ENCODE measurements at places on chromosomes 16 and 17.

GRCh38 chr16:30355954-30356308 lies 823 bp upstream of the CD2BP2 start:
- H3K4me1 ChIP-seq = peaks cover 34% of the 10 kb centered on the region
- H3K4me3 ChIP-seq = peak overlapping the region; percentile 91
- H3K27me3 ChIP-seq = no peaks in the 10 kb centered on the region
- no peak for DNase-seq
- H3K27ac ChIP-seq = peak overlapping the region; percentile 92

GRCh38 chr17:413016-413350 lies 60.4 kb upstream of the RPH3AL start:
- H3K36me3 ChIP-seq = peaks cover 14% of the 10 kb centered on the region
- H3K4me3 ChIP-seq = peak overlapping the region; percentile 62
- peak overlapping the region; percentile 81 for H3K27ac ChIP-seq
- H3K4me1 ChIP-seq = peaks cover 71% of the 10 kb centered on the region

DNA sequence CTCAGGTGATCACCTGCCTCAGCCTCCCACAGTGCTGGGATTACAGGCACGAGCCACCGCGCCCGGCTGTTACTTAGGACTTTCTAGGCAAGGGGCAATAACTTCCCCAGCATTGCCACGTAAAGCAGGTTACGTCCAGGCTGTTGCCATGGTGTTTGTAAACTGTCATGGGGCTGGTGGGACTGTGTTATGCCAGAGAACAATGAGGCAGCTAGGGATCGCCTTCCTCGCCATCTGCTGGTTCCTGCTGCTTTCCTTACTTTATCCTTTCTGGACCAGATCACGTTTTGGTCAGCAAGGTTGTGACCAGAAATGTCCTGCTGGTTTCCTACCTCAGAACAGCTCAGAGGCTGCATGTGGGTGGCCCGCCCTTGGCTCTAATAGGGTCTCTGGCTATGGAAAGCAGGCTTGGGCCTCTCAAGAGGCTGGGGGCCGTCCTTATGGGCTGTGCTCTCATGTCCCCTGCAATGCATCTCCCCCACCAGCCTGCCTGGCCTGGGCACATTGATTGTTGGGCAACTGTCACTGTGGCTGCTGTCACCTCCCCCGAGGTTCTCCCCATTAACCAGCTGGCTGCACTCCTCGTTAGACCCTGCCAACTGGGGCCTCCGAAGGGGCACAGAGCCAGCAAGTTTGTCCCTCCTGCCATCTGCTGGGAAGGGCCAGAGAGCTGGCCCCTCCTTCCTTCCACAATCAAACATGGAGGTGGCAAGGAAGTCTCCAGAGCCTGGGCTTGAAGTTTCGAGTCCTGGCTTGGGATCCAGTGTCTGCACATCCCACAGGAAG lies 28.2 kb upstream of the ZC3H18 start:
- peaks cover 22% of the 10 kb centered on the region for H3K27me3 ChIP-seq
- H3K4me1 ChIP-seq = no peaks in the 10 kb centered on the region

DNA sequence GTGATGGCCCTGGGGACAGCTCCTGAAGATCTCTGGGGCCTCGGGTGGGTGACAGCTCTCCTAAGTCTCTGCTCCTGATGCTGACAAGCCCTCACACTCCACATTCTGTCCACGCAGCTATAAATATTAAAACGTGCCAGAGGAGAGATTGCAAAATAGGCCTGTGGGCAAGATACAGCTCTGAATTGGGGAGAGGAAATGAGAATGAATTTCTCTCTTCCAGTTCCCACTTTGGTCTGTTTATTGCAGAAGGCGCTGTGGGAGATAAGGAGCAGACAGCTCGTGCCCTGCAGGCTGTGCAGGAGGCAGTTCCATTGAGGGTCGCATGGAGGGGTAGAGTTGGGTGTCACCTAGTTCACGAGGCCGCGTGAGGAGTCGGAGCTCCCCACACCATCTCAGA lies 87.5 kb upstream of the SDK2 start:
- no peaks in the 10 kb centered on the region for H3K4me1 ChIP-seq
- H3K4me3 ChIP-seq = no peak overlapping the region
- H3K27me3 ChIP-seq = no peaks in the 10 kb centered on the region
- peaks cover 9% of the 10 kb centered on the region for H3K36me3 ChIP-seq
- H3K27ac ChIP-seq = no peak overlapping the region
- DNase-seq = no peak

- peaks cover 28% of the 10 kb centered on the region for H3K36me3 ChIP-seq
- H3K4me1 ChIP-seq = peaks cover 38% of the 10 kb centered on the region
- no peaks in the 10 kb centered on the region for H3K27me3 ChIP-seq
- H3K27ac ChIP-seq = no peak overlapping the region
- DNase-seq = no peak
Observed at GRCh38 chr17:8966926-8967325, 1.4 kb upstream of the PIK3R5 start.

DNA sequence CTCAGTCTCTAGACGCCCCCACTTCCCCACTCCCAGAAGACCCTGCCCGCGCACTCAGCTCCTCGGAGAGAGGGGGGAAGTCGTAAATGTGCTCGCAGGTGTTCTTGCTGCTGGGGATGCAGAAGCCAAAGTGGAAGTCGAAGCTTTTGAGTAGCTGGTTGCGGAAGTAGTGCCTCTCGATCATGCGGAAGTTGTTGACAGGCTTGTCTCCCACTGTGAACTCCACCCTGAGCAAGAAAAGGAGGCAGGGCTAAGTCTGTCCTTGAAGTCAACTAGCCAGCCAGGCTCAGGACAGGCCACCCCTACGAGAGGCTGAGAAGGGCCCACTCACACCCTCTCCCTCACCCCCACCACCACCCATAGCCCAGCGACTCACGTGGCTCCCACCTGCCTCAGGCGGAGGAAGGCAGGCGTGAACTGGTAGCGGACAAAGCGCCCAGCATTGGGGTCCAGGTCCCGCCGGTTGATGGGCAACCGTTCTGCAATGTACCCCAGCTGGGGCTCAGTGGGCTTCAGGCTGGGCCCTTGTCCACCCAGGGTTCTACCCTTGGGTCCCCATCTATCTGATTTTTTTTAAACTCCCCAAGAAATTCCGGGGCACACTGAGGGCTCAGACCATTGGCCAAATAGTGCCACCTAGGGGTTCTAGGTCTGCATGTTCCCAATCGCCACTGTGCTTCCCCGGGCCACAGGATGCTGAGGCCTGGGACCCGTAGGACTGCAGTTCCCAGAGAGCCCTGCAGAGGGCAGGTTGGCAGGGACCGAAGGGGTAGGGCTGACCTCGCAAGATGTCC lies 4.6 kb downstream of the UNC119 start:
- no peaks in the 10 kb centered on the region for H3K27me3 ChIP-seq
- peak overlapping the region; percentile 22 for H3K4me3 ChIP-seq
- peaks cover 41% of the 10 kb centered on the region for H3K4me1 ChIP-seq

DNA sequence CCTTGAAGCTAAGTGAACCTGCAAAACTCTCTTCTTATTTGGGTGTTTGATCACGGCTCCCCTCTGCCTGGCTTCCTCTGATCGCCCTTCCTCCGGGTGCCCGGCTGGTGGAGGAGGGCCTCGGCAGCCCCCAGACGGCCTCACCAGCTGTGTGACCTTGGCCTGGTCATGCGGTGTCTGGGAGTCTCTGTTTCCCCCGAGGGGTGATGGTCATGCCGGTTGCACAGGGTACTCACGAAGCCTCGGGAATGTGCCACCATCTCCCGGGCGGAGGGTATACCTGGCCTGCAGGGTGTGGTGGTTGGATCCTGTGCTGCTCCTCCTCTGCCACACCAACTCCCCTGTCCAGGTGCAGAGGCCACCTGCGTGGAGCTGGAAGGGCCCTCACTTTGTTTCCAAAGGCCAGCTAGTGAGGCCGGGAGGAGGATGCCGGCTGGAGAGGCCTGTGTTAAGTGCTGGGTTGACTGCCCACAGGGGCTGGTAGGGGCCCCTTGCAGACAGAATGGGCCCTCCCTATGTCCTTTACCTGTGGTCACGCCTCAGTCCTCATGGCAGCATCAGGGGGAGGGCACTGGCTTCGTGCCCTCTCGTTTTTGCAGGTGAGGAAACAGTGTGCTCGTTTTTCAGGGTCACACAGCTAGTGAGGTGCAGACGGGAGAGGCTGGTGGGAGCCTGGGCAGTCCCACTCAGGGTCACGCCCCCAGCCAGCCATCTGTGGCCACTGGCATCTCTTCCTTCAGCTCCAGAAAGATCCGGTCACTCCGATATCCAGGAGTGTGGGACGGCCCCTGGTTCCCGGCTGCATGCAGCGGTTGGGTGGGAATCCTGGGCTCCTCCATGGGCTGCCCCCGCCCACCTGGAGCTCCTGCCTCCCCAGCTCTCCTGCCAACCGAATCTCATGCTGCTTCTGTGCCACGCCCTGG lies 148.5 kb upstream of the GSE1 start:
- H3K4me1 ChIP-seq = peaks cover 8% of the 10 kb centered on the region
- no peak overlapping the region for H3K27ac ChIP-seq

GRCh38 chr16:23302045-23302956 lies at the start of gene SCNN1B:
Gene SCNN1B, plus strand, starts transcription at chr16:23302302. Its CDS starts 46,298 bp downstream, at chr16:23348600.
- H3K36me3 ChIP-seq = no peaks in the 10 kb centered on the region
- H3K27ac ChIP-seq = no peak within 1 kb of the TSS
- H3K4me1 ChIP-seq = no peaks in the 10 kb centered on the region
- DNase-seq = peak; percentile 8

DNA sequence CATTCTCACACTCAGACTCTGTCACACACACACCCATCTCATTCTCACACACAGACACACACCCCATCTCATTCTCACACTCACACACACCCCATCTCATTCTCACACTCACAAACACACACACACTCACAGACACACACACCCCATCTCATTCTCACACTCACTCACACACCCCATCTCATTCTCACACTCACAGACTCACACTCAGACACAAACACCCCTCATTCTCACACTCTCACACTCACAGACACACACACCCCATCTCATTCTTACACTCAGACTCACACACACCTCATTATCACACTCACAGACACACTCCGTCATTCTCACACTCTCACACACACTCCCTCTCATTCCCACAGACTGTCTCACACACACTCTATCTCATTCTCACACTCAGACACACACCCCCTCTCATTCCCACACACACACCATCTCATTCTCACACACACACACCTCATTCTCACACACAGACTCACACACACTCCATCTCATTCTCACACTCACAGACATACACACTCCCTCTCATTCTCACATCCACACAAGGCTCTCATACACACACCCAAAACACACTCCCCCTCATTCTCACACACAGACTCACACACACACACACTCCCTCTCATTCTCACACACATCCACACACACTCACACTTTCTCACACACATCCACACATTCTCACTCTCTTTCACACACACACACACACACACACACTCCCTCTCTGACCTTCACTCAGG lies 2.9 kb downstream of the ASGR1 start:
- no peaks in the 10 kb centered on the region for H3K36me3 ChIP-seq
- H3K27ac ChIP-seq = no peak overlapping the region
- H3K4me3 ChIP-seq = no peak overlapping the region
- no peak for DNase-seq

- H3K4me1 ChIP-seq = peaks cover 59% of the 10 kb centered on the region
- H3K27ac ChIP-seq = no peak overlapping the region
- H3K4me3 ChIP-seq = no peak overlapping the region
- H3K36me3 ChIP-seq = peaks cover 35% of the 10 kb centered on the region
- no peak for DNase-seq
- H3K27me3 ChIP-seq = no peaks in the 10 kb centered on the region
Observed at GRCh38 chr17:66538776-66539175, 236.4 kb downstream of the PRKCA start.

DNA sequence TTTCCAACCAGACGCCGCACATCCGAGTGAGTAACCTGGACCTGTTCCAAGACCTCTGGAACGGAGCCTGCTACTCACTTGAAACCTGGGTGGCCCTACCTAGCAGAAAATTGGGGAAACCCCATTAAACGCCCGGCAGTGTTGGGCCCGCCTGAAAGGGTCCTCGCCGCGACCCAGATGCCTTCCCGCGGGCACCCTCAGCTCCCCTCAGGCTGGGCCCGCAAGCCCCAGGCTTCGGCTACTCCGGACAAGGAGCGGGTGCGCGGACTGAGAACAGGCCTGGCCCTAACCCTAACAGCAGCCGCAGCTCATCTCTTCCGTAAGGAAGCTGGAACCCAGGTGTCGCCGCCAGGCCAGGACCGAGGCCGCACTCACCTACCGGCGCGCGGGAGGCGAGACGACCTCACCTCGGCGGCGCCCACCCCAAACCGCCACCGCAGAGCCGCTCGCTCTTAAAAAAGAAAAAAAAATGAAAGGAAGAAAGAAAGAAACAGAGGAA lies 344 bp downstream of the PSME3IP1 start:
- H3K36me3 ChIP-seq = peaks cover 15% of the 10 kb centered on the region
- peaks cover 34% of the 10 kb centered on the region for H3K4me1 ChIP-seq
- H3K27ac ChIP-seq = peak overlapping the region; percentile 96
- H3K4me3 ChIP-seq = peak overlapping the region; percentile 92
- DNase-seq = no peak

- no peak for DNase-seq
- H3K36me3 ChIP-seq = no peaks in the 10 kb centered on the region
- no peak overlapping the region for H3K27ac ChIP-seq
- H3K4me1 ChIP-seq = no peaks in the 10 kb centered on the region
- no peak overlapping the region for H3K4me3 ChIP-seq
- no peaks in the 10 kb centered on the region for H3K27me3 ChIP-seq
Observed at GRCh38 chr16:49484936-49485335, 111.3 kb downstream of the C16orf78 start.

DNA sequence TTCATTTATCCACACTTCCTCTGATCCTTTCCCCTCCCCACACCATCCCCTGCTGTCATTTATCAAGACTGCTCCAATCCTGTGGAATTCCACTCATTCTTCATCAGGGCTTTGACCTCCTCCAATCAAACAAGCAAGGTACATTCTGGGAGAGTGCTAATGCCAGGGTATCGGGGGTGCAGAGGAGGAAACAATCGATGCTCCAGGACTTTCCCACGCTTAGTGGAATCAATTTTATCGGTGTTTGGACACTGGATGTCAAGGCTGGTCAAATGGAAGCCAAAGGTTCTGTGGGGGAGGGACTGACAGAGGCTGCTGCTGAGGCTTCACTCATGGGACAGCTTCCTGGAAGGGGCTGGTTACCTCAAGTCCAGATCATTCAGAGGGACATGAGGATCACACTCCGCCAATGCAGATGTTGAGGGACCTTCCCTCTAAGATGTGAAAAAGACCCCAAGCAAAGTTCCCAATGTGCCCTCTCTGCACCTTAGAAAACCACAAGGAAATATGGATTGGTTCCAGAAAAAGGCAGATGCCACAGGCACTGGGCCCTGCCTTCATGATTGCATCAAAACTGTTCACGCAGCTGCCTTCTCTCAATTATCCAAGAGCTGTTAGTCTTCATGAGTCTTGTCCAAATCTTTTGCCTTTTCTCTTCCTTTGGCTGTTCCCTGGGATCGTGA lies 44.7 kb upstream of the SOX9 start:
- no peak overlapping the region for H3K4me3 ChIP-seq
- H3K4me1 ChIP-seq = no peaks in the 10 kb centered on the region
- H3K27ac ChIP-seq = no peak overlapping the region
- no peak for DNase-seq
- no peaks in the 10 kb centered on the region for H3K36me3 ChIP-seq
- no peaks in the 10 kb centered on the region for H3K27me3 ChIP-seq

GRCh38 chr17:59425085-59425931 lies 93.9 kb downstream of the YPEL2 start:
- no peaks in the 10 kb centered on the region for H3K36me3 ChIP-seq
- H3K4me1 ChIP-seq = peaks cover 17% of the 10 kb centered on the region
- no peak overlapping the region for H3K27ac ChIP-seq
- DNase-seq = no peak
- H3K27me3 ChIP-seq = no peaks in the 10 kb centered on the region
- no peak overlapping the region for H3K4me3 ChIP-seq

- DNase-seq = no peak
- H3K36me3 ChIP-seq = peaks cover 4% of the 10 kb centered on the region
- peaks cover 2% of the 10 kb centered on the region for H3K4me1 ChIP-seq
- H3K4me3 ChIP-seq = no peak overlapping the region
Observed at GRCh38 chr17:83096401-83097224, 17.2 kb downstream of the METRNL start.
